ENCODE measurements at places on chromosomes 6 and 20.

GRCh38 chr20:13355411-13355810 lies 134.3 kb downstream of the ISM1 start:
- no peak for DNase-seq

GRCh38 chr6:14396826-14397517 lies 279.4 kb downstream of the CD83 start:
- no peak for DNase-seq

DNA sequence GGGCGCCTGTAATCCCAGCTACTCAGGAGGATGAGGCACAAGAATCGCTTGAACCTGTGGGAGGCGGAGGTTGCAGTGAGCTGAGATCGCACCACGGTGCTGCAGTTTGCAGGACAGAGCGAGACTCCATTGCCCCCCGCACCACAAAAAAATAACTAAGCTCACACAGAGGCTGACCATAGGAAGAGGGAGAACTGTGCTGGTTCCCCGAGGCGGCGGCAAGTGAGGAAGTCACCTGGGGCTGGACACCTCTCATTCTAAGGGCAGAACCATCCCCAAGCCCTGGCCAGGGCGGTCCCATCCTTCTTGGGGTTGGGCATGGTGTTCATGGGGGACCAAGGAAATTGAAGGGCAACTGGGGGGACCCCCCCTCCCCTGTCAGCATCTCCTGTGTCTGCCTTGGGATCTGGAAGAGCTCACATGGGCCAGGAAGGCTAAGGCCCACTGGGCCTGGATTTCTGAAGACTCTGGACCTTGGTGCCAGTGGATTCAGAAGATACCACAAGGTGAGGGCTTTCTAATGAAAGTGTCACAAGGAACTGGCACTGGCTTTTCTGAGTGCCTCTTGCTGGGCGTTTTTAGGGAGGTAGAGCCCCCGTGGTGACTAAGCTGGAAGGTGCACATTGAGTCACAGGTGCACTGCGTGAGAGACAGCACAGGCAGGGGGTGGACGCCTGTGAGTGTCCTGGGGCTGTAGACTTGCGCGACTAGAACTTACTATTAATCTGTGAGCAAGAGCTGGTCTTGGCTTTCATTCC lies 11.5 kb downstream of the IRF4 start:
- DNase-seq: no peak

DNA sequence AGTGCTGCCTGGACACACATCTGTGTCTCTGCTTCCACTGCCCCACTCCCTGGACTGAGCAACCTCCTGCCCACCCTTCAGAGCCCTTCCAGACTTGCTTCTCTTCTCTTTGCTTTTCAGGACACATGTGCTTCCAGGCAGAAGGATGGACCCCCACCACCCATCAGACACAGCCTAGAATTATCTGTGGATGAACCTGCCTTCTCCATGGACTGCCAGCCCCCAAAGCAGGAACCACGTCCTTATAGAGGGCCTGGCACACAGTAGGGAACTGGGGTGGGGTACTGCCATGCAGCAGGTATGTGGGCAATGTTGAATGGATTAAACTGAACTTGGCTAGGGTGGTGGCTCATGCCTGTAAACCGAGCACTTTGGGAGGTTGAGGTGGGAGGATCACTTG lies 3.6 kb downstream of the KIAA1755 start:
- no peak for DNase-seq

DNA sequence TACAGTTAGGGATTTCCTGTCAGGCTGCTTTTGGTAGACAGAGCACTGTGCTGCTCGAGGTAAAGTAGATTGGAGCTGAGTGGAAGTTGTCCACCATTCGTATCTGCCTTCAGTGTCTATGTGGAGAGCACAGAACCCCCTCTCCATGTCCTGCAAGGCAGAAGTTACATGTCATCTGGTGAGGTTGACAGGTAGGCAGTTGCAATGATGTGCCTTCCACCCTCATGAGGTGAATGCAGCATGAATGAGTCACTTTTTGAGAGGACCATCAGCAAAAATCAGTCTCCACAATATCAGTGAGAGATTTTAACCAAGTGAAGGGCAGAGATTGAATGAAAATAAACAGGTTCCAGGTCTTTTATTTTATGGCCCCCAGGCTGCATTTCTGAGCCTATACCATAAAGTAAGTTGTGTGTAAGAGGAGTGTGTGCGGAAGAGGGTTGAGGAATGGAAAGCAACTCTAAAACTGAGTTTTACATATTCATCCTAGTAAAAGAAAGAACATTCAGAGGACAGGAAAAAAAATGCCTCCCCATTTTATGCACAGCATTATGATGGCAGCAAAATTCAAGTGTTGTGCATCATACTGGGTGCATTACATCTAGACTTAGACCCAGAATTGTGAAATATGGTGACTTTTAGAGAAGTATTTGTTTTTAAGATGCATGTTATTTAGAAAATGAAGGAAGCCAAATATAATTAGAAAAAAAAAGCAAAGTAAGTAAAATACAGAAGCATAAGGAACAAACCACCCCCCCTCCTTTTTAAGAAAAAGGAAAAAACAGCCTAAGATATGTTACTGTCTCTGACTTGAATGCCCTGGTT lies 15.8 kb downstream of the TRAPPC3L start:
- DNase-seq: no peak

DNA sequence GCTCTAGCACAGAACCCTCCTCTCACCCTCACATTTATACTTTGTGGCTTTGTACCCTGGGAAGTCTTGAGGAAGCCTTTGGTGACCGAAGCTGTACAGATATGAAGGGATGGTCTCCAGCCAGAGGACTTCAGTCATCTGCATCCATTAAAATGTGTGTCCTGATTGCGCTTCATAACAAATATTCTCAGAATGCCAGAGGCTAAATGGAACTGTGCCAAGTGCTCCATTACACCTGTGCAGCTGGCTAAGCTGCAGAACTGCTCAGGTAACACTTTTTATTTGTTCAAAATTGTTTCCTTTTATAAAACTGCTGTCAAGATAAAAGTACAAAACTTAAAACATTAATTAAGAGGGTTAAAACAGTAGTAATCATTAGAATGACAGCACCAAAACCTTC lies 22.3 kb downstream of the TPBG start:
- no peak for DNase-seq

DNA sequence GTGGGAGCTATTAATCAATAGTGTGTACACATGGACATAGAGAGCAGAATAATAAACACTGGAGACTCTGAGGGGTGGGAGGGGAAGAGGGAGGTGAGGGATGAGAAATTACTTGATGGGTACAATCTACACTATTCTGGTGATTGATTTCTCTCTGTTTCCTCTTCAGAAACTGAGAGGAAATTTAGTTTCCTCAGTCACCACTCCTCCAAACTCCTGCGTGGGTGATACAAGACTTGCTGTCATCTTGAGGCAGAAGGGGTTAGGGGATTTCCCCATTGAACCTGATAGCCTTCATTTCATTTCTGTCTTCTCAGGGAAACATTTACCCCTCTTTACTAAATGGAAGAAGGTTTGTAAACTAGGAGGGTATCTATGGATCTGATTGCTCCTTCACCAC lies 84.3 kb upstream of the ESR1 start:
- no peak for DNase-seq

DNA sequence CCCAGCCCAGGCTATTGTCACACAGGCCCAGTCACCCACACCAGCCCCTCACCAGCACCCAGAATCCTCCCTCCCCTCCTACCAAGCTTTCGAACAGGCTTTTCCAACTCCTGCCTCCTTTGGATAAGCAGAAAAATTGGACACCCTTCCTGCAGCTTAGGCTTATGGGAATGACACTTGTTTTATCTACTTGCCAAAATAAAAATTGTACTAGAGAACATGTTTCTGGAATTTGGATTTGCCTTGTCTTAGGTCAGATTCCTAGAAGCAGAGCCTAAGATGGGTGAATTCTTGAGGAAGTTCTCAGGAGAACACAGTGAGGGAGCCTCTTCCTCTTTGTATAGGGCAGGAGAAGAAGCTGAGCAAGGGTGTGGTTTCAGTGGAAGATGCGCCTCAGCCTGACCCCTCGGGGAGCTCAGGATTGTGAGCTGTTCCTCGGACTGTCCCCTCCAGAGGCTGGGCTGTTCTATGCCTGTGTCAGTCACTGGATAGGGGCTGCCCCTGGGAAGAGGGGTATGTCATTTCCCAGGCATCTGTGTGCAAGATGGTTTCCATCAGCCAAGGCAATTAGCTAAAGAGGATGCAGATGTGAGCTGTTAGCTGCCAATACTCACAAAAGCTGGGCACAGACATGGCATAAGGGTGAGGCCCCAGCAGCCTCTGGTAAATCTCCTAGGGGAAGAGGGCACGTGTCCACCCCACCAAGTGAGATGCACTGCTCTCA lies 33.9 kb downstream of the ITPR3 start:
- DNase-seq: no peak

GRCh38 chr6:11430036-11430435 lies 107.5 kb upstream of the TMEM170B start:
- no peak for DNase-seq

DNA sequence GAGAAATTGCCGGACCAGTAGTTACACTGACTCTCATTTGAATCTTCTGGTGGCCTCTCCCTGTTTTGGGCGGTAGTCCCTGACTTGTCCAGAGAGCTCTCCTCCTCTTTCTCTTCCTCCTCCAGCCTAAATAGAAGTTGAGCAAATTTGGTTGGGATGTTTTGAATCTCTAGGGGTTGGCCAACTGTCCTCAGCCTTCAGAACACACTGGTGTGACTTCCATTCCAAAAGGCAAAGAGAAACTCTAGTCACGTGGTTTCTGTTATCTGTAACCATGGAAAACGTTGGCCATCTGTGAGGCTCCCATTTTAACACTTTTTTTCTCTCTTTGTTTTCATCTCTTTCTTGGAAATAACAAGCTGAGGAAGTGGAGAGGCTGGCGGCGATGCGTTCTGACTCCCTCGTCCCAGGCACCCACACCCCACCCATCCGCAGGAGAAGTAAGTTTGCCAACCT lies 275.3 kb downstream of the TBC1D7 start:
- DNase-seq: no peak

DNA sequence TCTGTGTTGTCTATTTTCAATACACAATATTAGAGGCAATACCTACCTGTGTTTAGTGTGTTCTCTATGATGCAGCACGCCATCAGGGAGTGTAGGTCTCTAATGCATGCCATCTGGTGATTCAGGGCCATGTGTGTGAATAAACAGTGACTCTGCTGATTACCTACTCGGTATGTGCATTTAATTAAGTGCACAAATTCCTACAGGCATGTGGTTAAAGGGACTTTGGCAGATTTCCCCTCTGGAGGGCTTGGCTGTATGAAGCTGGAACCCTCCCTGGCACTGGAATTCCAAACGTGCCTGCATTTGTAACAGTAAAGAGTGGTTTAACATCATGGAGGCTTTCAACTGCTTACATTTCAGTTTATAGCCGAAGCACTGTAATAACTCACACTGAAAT lies 401.5 kb upstream of the SASH1 start:
- peak; percentile 11 for DNase-seq
